ENCODE measurements at places on chromosomes 13 and 19.

- no peak overlapping the region for H3K4me3 ChIP-seq
- no peaks in the 10 kb centered on the region for H3K36me3 ChIP-seq
- no peak overlapping the region for H3K27ac ChIP-seq
- H3K4me1 ChIP-seq, result no peaks in the 10 kb centered on the region
- H3K27me3 ChIP-seq, result no peaks in the 10 kb centered on the region
- no peak for DNase-seq
These were observed 140.7 kb downstream of the KCTD12 start for GRCh38 chr13:76745261-76746200.

GRCh38 chr13:104105418-104106355 lies 1039.5 kb upstream of the SLC10A2 start:
- no peaks in the 10 kb centered on the region for H3K27me3 ChIP-seq
- H3K4me3 ChIP-seq, result no peak overlapping the region
- peak overlapping the region; percentile 71 for H3K27ac ChIP-seq
- H3K36me3 ChIP-seq, result no peaks in the 10 kb centered on the region
- DNase-seq, result peak; percentile 8
- peaks cover 14% of the 10 kb centered on the region for H3K4me1 ChIP-seq

DNA sequence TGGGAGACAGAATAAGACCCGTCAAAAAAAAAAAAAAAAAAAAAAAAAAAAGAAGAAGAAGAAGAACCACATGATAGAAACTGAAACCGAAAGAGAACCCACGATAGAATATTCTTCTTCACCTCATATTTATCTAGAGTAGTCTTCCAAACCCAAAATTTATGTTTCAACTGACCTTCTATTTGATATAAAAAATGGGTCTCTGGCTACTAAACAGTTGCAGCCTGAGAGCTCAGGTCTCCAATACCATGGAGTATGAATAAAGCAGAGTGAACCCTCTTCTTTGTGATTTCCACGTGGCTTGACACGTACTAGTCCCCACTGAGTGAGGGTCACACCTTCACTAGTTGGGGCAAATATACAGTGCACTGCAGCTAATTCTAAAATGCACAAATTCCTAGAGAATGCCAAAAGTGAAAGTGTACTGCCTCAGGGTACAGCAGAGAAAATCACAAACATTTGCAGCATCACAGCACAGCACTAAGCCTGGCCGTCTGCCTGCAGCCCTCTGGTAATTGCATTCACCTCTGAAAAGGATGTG lies 30.8 kb upstream of the RFC3 start:
- peak overlapping the region; percentile 9 for H3K4me3 ChIP-seq
- no peak for DNase-seq
- H3K4me1 ChIP-seq, result no peaks in the 10 kb centered on the region
- no peaks in the 10 kb centered on the region for H3K27me3 ChIP-seq

- H3K4me3 ChIP-seq, result 0 out of 2 replicates have a peak overlapping the region, but pooled peaks have one; percentile 2
- H3K27me3 ChIP-seq, result no peaks in the 10 kb centered on the region
- DNase-seq, result peak; percentile 47
- peaks cover 12% of the 10 kb centered on the region for H3K4me1 ChIP-seq
- H3K27ac ChIP-seq, result peak overlapping the region; percentile 73
- no peaks in the 10 kb centered on the region for H3K36me3 ChIP-seq
These were observed 153.4 kb downstream of the DPF1 start for GRCh38 chr19:38070573-38070972.

- no peaks in the 10 kb centered on the region for H3K36me3 ChIP-seq
- no peak for DNase-seq
These were observed 153.6 kb downstream of the KATNAL1 start for GRCh38 chr13:30153545-30154426.

DNA sequence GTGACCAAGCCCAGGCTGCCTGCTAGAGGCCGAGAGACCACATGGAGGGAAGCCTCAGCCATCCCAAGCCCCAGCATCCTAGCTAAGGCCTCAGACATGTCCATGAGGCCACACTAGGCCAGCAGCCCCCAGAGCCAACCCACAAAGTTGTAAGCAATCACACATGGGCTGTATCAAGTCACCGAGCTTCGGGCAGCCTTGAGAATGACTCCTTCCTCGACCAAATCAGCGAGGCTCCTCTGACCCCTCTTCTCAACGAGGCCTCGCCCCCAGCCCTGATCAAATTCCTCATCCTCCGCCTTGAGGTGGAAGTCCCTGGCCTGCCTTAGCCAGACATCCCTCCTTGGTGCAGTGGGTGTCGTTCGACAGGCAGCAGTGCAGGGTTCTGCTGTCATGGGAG lies 1.9 kb upstream of the SPACA7 start:
- H3K4me3 ChIP-seq, result no peak overlapping the region
- peaks cover 92% of the 10 kb centered on the region for H3K27me3 ChIP-seq
- H3K4me1 ChIP-seq, result no peaks in the 10 kb centered on the region
- no peak for DNase-seq
- no peaks in the 10 kb centered on the region for H3K36me3 ChIP-seq
- no peak overlapping the region for H3K27ac ChIP-seq

DNA sequence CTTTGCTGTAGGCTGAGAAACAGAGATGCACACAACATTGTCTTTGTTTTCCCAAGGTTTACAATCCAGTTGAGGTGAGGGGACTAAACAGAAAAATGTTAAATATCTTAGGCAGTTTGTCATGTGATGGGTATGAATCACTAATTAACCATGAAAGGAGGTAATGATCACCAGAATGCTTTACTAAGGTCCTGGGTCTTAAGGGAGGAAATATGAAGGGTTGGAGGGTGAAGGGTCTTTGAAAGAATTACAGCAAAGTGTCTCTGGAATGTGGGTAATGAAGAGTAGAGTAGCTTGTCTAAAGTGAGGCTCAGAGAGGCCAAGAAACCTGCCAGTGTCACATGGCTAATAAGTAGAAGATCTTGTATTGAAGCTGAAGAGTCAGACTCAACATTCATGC lies 19.0 kb downstream of the BIVM start:
- H3K4me1 ChIP-seq, result no peaks in the 10 kb centered on the region
- H3K4me3 ChIP-seq, result no peak overlapping the region
- DNase-seq, result no peak
- H3K27me3 ChIP-seq, result no peaks in the 10 kb centered on the region

DNA sequence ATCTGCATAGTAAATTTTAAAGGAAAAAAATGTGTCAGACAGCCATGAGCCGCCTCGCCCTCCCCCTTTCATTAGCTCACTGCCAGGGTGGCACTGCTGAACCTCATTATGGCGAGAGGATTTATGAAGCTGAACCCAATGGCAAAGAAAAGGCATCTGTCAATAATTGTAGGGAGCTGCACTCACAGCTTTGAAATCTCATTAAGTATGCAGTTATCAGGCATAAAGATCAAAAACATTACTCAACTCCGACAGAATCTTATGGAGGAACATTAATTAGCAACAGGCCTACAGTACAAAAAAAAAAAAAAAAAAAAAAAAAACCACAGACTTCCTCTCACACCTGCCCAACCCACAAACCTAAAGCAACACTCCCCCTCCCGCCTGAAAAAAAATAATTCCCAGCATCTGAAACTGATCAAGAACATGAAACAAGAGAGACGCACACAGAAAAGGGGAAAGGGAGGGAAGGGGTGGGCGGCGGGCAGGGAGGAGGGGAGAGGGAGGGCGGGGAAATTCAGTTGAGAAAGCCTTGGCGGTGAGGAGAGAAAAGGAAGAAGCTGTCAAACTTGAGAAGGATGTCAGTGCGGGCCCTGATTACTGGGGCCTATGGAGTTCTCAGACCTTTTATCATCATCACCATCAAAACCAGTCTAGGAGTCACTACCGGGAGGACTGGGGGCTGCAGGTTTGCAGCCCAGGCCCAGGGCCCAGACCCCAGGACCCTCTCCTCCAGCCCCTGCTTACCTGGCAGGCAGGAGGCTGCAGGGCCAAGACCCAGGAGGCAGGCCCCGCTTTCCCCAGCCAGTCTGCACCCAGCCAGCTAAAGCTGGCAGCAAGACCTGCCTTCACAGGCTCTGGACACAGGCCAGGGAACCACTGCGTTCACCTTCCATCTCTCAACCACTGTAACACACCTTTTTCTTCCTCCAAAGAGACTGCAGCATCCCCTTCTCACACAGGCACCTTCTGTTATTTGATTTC lies 8.9 kb downstream of the TSHZ3 start:
- H3K36me3 ChIP-seq, result no peaks in the 10 kb centered on the region
- no peak overlapping the region for H3K4me3 ChIP-seq
- peaks cover 88% of the 10 kb centered on the region for H3K27me3 ChIP-seq
- H3K4me1 ChIP-seq, result no peaks in the 10 kb centered on the region
- H3K27ac ChIP-seq, result no peak overlapping the region
